ENCODE measurements at places on chromosomes 4 and X.

DNA sequence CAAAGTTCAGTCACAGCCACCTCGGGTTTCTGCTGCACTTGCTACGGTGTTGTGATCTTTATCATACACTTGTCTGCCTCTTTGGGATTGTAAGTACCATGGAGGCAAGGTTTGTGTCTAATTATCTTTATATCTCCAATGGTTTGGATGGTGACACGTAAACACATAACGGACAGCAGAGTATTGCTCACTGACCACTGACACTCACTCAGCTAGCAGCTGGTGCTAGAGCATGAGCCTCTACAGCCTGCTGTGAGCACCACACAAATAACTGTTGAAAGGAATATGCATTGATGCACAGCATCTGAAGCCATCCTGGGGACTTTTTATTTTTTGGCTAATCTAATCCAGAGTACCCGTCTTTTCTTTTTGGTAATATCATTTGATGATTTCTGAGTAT, 156.0 kb downstream of the DCLK2 start:
- no peak for DNase-seq

DNA sequence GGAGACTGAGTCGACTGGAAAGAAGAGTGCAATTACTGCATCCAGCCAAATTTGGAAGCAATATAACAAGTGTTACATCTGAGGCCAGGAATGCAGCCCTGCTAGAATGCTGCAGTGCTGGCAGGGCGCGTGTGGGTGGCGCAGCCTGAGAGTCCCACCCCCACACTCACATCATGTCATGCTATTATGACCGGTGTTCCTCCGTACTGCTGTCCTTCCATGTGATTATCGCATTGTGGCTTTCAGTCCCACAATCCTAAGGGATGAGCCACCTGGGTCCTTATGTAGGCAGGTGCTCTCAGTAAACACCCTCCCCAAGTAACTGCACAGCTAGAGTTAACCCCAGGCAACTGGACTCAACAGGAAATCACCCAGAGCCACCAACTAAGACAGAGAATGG, 122.6 kb upstream of the CPEB2 start:
- DNase-seq, result no peak

DNA sequence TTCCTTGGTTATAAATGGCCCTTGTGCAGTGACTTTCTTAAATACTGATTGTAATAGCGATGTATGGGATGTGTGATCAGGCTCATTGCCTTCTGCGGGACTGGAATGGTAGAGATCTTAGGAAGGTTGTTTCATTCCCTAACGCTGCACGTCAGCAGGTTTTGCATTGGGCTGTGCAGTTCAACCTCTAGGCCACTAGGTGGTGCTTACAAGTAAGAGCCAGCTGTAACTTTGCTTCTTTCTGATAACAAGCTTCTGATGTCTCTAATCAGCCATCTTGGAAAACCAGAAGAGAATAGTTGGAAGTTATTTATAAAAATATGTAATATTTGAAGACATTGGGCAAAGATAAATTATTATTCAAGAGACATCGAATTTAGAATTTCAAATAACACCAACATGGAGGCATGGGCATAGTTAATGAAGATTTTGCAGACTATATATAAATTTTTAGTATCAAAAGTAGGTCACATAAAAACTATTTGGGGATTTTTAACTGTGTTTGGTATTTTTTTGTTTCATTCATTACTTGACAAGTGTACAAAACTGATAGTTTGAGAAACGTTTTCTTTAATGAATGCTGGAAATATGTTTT, 339.7 kb upstream of the PCDH7 start:
- no peak for DNase-seq

DNA sequence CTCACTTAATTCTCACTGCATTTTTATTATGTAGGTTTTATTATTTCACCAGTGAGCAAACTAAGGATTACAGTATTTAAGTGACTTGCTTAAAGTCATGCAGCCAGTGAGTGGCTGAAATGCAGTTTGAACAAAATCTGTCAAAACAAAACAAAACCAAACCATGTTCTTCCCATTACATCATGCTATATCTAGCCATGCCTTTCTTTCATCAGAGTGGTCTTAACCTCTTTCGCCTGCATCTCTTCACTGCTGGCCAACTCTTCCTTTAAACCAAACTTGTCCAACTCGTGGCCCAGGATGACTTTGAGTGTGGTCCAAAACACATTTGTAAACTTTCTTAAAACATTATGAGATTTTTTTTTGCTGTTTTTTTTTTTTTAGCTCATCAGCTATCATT, 223.2 kb downstream of the PCDH7 start:
- no peak for DNase-seq

DNA sequence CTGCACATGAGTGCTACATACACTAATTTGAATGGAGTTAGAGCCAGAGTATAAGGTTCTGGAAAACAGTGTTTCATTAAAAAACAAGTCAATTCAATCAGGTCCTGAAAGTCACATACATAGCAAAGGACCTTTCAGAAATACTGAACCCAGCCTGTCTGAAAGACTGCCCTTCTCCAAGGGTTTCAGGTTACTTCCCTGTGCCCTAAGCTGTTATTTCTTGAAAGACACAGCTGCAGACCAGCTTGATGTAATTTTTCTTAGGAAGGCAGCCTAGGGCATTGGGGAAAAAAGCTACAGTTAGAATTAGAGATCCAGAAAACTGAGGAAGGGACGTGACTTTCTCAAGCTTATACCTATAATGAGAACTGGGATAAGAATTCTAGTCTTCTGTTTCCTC, 155.9 kb upstream of the MAOA start:
- DNase-seq, result no peak

GRCh38 chr4:151163855-151164254, 64.4 kb downstream of the RPS3A start:
- DNase-seq, result no peak

- no peak for DNase-seq
Observed at GRCh38 chrX:153184787-153185186, 5.7 kb downstream of the MAGEA1 start.

Measured in stimulated activated CD8-positive, alpha-beta memory T cell treated with anti-CD3 and anti-CD28 coated beads, Interleukin-15, amount 100 ng/mL, for 48 hours (primary cell).